ENCODE measurements at places on chromosomes 7 and 10.
A peak's percentile ranks its signal among the peaks of the same experiment; 100 is the strongest.

- no peak for DNase-seq
Observed at GRCh38 chr10:68470300-68470699, 1.5 kb downstream of the DNA2 start.

DNA sequence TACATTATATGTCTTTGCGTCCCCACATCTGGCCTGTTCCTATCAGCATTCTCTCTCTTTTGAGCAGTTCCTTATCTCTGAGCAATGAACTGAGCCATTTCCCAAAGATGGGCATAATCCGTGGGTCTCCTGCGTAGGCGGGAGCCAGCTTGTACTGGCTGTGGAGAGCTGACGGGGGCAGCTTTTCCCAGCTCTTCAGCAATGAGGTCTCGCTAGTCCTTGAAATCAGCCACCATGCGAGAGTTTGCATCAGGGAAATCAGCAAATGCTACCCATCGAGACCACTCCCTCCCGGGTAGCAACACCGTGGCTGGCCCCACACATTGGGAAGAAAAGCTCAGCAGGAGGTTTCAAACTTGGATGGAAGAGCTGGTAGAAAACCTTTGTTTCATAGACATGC, 51.9 kb upstream of the FAM180A start:
- DNase-seq: no peak

GRCh38 chr7:27221201-27221797, 21.3 kb upstream of the EVX1 start:
- no peak for DNase-seq

GRCh38 chr10:123301077-123301857, 147.1 kb downstream of the BUB3 start:
- DNase-seq: no peak

DNA sequence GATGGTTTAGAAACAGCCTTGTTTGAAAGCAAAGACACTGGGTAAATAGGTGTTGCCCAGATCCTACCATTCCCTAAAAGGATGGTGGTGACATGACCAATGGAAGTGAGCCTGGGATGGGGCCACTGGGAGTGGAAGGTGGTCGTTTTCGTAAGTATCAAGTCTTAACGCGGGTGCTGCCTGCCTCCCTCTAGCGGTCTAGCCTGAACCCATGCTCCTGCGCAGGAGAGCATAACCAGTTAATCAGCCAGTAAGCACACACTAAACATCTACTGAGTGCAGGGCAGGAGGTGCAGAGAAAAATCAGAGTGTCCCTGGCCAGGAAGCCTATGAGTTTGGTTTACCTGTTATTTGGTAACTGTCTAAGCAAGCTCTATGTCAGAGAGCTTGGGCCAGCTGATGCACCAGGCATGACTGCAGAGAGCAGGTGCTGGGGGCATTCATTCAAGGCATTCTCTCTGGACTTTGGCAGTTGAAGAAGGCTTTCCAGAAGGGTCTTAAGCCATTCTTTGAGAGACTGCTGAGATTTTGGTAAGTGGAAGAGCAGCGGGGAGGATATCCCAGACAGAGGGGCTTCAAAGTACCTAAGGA, 930 bp downstream of the GARIN1A start:
- DNase-seq: no peak

DNA sequence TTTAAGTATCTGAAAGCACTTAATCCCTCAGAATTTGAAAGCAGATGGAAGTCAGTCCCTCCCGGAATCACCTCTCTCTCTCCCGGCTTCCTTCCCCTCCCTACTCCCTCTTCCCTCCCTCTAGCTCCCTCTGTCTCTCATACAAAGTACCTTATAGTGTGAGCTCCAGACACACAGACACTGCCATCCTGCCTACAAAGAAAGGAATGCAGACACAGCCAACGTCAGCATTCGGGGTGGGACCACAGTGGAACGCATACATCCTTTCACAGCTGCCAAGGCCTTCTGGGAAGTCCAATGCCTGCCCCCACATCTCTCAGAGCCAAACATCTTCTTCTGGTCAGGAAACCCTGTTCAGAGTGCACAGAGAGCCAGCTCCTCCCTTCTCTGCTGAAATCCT, 9.3 kb downstream of the NOD1 start:
- DNase-seq: peak; percentile 99

GRCh38 chr7:45593121-45593541, 19.0 kb downstream of the ADCY1 start:
- no peak for DNase-seq

DNA sequence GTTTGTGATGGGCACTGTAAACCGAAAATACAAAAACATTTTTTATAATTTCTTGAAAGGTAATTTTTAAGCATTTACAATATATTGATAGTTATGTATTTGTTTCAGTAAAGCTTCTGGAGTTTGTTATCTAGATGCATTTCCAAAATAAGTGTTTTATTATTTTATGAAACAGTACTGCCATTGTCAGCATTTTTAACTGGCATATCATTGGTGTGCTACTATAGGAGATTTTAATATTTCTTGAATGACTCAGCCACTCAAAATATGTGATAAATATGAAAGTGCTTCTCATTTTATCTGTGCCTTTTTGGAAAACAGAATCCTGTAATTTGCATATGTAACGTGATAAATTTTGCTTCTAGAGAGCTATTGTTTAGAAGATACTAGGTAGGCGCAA, 97.9 kb downstream of the ANKIB1 start:
- DNase-seq: no peak

DNA sequence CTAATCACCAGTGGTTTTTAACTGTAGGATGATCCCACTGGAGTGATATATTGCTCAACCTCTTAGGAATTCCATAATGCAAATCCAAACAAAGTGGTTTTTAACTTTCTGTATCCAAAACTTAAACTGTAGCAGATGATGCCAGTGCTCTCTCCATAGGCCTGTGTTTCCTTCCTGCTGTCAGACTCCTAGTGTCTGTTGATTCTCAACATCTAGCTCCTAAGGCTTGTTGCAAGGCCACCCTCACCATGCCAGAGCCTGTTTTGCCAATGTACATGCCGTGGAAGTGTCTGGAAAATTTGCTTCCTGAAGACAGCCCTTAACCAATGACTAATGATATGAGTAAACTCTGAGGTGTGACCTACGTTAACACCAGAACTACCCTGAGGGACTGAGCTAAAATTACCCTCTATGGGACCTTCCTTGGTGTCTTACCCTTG, 39.3 kb downstream of the C1GALT1 start:
- DNase-seq: peak; percentile 46

GRCh38 chr10:43595739-43596298, 10.4 kb upstream of the ZNF485 start:
- no peak for DNase-seq

- no peak for DNase-seq
Observed at GRCh38 chr7:92769394-92769699, 67.0 kb downstream of the CDK6 start.

DNA sequence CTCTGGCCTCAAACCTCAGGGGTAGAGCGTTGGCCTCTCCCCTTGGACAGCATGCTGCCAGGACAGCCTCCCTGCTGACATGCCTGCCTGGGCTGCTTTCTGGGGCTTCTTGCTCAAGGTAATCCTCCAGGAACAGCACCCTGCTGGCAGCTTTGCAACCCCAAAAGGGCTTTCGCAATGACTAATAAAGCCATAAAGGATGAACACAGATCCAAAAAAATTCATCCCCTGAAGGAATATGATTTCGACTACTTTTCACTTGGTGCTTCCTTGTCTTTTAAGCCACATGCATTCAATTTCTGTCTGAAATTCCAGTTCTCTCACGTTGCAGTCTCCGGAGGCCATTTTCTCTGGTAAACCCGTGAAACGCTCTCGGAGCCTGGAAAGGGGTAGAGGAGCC, 15.1 kb upstream of the SH3PXD2A start:
- no peak for DNase-seq

GRCh38 chr7:27897001-27897400, 157.0 kb downstream of the TAX1BP1 start:
- DNase-seq: no peak

- DNase-seq: no peak
Observed at GRCh38 chr10:44650691-44651661, 260.2 kb upstream of the TMEM72 start.

GRCh38 chr7:7707806-7708205, 10.6 kb downstream of the RPA3 start:
- DNase-seq: no peak

- DNase-seq: no peak
Observed at GRCh38 chr10:18109341-18109870, 30.8 kb upstream of the CACNB2 start.

DNA sequence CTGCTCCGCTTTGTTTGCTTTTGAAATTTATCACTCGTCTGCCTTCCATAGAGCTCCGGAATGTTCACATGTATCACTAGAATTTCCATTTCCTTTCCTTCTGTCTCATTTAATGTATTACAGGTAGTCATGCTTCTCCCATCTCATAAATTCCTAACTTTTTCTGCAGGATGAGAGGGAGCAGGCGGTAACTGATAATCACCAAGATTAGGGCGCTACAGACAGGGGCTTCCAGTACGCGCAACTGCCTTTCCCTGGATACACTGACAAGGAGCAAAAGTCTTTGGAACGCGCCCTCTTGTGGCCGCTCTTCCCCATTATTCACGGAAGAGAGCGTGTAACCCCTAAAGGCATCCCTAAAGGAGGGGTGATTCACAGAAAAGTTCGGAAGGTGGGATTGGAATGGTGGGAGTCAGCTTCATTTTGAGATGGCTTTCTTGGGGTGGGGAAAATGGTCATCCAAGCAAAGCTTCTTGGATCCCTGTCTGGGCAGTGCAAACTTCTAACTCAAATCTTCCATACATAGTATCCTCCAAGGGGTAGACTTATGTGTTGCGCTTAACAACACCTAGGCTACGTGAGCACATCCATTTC, 6.5 kb downstream of the INHBA start:
- DNase-seq: peak; percentile 63

DNA sequence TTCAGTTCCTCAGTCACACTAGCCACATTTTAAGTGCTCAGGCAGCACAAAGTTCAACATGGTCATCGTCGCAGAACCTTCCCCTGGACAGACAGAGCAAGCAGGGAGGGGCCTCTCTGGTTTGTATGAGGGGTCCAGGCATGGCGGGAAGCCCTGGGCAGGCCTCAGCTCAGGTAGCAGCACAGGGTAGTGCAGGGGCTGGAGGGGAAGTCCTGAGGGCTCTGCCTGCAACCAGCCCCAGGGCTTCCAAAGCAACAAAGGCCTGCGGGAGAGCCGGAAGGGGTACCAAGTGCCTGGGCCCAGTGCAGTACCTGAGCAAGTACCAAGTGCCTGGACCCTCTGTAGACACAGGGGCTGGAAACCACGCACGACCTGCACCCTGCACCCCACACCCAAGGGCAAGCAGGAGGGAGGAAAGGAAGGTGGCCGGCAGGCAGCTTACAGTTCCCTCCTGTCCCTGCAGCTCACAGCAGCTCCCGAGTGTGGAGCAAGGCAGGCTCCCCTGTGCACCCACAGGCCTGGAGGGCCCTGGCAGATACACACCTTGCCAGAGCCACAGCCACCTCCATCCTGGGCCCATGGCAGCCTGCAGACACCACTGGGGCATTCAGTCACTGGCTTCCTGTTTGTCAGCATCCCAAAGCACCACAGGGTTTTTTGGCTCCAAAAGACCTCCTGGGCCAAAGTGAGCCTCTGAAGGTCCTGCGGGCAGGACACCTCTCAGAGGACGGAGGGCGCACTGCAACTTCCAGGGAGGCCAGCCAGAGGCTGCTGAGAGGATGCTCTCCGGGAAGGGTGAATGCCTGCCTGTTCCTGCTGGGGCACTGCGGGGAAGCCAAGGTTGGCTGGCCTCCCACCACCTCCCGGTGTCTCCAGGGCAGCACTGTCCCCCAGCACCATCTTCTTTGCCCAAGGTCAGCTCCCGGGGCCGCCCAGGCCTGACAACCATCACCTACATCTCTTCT, 6.5 kb upstream of the RET start:
- no peak for DNase-seq

DNA sequence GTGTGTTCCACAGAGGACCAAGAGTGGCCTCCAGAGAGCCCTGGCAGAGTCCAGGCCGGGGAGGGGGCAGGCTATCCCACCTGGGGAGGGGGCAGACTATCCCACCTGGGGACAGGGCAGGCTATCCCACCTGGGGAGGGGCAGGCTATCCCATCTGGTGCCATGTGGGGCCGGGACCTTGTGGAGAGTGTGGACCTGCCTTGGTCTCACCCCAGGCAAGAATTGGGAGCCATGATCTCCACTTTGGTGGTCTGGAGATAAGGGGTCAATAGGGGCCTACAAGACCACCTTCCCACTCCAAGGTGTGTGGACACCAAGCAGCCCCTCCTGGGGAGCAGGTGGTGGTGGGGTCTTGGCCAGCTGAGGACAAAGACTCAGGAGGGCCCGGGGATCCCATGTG, 138.2 kb downstream of the EBF3 start:
- DNase-seq: no peak

- no peak for DNase-seq
Observed at GRCh38 chr10:32400961-32401360, 45.0 kb upstream of the CCDC7 start.

- no peak for DNase-seq
Observed at GRCh38 chr7:156935250-156935649, 14.3 kb upstream of the NOM1 start.

DNA sequence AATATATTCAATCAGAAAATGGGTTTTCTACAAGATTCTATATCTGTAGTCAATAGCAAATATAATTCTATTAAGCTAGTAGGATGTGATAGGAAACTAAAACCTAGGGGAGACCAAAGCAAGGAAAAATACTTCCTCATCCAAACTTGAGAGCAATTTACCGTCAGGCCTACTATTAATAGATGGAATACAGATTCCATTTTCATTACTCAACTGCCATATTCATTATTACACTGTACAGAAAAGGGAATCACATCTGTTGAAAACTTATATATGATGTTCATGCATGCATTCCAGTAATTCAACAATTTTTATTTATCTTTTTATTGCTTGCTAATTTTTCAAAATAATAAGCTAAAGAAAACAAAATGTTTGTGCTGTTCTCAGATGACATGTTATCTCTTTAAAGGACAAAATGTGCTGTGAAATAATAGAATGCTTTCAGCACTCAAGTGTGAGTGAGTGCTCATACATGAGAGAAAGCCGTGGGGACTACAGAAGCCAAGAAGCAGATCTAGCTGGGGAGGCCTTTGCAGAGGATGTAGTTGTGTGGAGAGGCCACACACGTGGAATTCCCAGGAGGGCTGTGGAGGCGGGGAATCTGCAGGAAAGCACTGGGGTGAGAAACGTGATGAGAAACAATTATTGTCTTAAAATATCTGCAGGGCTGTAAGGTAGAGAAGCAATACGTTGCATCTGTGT, 110.0 kb downstream of the EGFR start:
- DNase-seq: no peak
